ENCODE measurements at places on chromosomes 2 and 18.

- DNase-seq = no peak
These were observed 59.9 kb downstream of the GALNT1 start for GRCh38 chr18:35641467-35641866.

GRCh38 chr2:237865623-237866041, 6.2 kb downstream of the RAMP1 start:
- no peak for DNase-seq

- DNase-seq = no peak
These were observed 300.3 kb upstream of the GULP1 start for GRCh38 chr2:187991389-187991788.

- no peak for DNase-seq
These were observed 78.1 kb upstream of the SPTBN1 start for GRCh38 chr2:54377901-54378493.

DNA sequence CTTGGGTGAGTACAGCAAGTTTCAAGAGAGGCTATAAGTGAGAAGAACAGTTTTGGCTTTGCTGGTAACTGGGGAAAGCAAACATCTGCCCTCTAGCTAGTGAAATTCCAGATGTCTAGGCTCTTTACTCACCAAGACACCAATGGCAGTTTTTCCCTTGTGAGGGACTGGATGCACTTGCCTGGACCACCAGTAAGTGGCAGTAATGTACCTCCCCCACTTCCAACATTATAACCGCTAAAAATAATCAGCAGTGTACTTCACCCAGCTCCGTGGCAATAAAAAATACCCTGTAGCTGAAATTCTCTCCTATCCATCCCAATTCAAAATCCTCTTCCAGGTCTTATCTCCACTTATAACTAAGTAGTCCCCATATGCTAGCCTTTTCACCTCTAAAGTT, 383.9 kb downstream of the ARHGAP15 start:
- peak; percentile 24 for DNase-seq

DNA sequence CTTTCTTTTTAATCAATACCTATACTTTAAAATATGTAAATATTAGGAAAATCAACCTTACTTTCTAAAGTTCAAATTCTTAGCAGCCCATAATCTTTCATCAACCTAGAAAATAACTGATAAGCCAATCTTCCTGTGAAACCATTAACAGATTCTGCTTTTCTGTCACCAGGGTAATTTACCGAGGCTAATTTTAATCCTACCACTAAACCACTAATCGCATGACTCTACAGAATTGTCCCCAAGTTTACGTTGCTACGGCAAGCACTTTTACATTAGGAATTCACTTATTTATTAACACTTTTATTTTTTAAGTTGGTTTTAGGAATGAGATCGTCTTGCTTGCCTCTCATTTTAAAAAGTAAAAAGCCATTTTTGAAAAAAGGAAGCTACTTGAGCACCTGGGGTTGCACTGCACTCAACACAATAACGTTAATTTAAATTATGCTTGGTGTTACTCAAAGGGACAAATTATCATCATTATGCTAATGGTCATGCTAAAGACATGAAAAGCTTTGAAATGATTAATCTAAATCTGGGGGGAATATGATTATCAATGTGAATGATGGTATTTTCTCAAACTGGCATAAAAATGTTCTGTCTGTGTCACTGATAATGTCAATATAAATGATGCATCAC, 10.2 kb downstream of the ZNF516 start:
- no peak for DNase-seq

- no peak for DNase-seq
These were observed 35.3 kb downstream of the KIAA2012 start for GRCh38 chr2:202108345-202108744.

GRCh38 chr2:133177196-133177595, 391.1 kb downstream of the NCKAP5 start:
- no peak for DNase-seq

GRCh38 chr2:110827511-110827910, 95.1 kb downstream of the ACOXL start:
- DNase-seq = no peak

DNA sequence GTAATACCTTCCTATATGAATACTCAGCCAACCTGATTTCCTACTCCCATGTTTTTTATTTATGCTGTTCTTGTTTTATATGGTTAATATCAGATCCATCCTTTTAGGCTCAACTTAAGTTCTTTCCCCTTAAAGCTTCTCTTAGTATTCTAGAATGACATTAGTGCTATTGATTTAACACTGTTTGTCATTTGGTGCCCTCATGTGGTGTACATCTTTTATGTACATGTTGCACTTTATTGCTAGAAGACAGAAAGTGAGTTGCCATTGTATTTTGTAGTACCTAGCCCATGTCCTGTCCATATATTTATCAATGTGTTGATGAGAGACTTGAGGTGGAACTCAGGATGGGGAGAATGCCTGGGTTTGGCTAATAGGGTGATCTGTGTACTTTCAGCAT, 2.5 kb downstream of the HTRA2 start:
- no peak for DNase-seq

DNA sequence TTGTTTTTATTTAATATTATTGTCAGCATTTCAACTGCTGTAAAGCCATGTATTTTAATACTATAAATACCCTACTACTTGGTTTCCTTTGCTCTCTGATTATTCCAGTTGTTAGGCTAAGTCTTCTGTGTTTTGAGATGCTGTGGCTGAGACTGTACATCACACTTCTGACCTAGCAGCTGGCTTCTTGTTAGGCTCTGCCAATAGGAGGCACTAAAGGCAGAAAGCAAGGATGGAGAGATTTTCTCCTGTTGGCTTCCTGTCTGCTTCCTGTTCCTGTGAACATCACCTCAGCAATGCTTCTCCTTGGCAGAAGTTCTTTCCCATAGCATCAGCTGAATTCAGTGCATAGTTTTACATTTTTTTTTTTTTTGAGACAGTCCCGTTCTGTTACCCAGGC, 68.3 kb upstream of the YPEL5 start:
- DNase-seq = no peak

DNA sequence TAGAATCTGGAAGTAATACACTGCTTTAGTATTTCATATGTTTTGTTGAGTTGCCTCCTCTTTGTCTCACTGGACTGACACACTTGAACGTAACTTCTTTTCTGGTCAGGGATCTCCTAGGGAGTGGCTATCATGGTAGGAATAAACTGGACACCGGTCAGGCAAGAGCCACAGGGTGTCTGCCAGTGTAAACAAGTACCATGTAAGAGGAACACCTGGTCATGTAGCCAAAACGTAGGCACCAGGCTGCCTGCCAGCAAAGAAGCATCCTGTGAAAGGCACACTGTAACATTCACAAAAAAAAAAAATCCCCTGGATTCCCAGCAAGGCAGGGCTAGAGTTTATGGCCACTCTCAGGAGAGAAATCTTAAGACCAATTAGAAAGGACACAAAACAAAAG, 372.8 kb upstream of the RND3 start:
- no peak for DNase-seq

DNA sequence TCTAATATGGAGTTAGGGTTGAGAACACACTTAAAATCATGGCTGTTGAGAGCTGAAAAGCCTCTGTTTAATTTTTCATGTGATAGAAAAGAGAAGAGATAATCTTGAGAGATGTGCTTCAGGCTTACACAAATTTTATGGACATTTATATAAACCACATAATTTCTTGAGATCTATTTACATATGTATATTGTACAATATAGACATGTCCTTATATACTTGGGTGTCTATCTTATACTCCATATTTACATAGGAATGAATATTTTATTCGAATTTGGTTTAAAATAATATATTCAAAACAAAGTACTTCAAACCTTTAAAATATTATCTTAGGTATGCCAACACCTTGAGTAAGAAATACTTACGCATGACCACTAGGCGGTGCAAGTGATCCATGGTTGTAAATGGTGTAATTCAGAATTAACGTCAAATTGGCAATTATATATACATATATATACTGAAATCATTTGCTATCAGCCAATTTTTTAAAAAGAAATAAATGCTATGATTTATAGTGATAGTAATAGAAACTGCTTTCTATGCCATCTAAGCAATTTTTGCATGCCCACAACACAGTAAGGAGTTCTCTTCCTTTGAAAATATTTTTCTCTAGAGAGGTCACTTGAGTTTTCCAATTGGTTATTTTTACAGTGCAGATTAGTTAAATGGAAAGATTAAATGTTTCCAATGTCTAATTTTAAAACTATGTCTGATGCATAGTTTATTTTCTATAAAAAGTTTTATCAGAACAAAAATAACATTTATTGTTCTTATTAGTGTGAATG, 37.6 kb upstream of the SPAG16 start:
- DNase-seq = no peak

GRCh38 chr2:108418416-108418815, 30.6 kb upstream of the GCC2 start:
- DNase-seq = no peak

- no peak for DNase-seq
These were observed 97.2 kb downstream of the BCL11A start for GRCh38 chr2:60456115-60456770.

DNA sequence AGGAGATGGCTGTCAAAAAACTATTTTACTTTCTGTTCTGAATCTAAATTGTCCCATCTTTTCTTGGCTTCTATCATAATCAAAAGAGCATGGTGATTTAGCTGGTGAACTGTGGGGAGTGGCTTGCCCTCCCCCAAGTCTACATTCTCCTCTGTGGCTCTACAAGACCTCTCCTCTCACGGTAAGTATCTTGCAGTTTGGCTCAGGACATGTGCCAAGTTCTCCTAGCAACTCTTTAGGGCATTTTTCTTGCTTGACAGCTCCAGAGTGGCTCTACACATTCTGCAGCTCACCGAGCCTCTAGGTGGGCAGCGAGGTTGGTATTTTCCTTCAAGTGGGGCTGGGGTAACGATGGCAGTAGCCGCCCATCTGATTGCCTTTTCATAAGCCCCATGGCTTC, 29.1 kb downstream of the SLC4A5 start:
- no peak for DNase-seq

GRCh38 chr2:108034843-108035242, 48.5 kb downstream of the SLC5A7 start:
- DNase-seq = no peak

GRCh38 chr2:230824406-230824978, 40.2 kb upstream of the ITM2C start:
- DNase-seq = peak; percentile 60

GRCh38 chr2:30511122-30512083, 64.4 kb downstream of the LCLAT1 start:
- DNase-seq = no peak

GRCh38 chr2:105777506-105778055, 32.9 kb downstream of the NCK2 start:
- DNase-seq = no peak

- DNase-seq = no peak
These were observed 91.5 kb downstream of the DYM start for GRCh38 chr18:49368876-49369440.

DNA sequence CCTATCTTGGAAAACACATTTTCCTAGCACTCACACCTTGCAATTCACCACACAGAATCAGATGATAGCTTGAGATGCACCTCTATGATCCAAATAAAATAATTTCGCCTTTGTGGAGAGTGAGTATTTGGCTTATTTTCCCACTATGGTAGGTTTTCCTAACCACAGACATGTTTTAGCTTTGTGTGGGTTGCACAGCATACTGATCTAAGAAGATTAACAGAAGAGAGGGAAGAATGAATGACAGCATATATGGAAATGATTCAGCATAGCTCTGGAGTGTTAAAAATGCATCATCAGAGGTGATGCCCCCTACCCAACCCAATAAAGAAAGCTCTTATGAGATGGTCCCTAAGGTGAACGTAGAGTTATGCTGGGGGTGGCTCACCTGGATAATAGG, 72.5 kb downstream of the GCA start:
- DNase-seq = no peak

GRCh38 chr2:238032755-238033337, 28.0 kb upstream of the SCLY start:
- DNase-seq = no peak

- DNase-seq = no peak
These were observed 235.6 kb downstream of the ALPK2 start for GRCh38 chr18:58393295-58393694.

GRCh38 chr2:71476495-71476894, 23.1 kb downstream of the DYSF start:
- DNase-seq = no peak

DNA sequence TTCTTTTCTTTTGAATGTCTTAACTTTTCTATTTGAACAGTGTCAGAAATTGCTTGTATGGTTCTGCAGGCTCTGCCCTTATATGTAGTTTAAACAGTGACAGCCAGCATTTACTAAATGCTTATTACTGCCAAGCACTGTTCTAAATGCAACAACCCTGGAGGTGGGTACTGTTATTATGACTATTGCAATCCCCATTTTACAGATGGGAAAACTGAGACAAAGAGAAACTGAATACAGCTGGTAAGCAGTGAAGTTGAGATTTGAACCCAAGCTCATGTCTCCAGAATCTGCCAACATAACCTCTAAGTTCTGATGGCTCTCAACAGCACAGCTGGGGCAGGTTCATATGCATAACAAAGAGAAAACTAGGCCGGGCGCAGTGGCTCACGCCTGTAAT, 105.7 kb upstream of the GATA6 start:
- no peak for DNase-seq

- no peak for DNase-seq
These were observed 1108.1 kb downstream of the TSN start for GRCh38 chr2:122863532-122863931.

DNA sequence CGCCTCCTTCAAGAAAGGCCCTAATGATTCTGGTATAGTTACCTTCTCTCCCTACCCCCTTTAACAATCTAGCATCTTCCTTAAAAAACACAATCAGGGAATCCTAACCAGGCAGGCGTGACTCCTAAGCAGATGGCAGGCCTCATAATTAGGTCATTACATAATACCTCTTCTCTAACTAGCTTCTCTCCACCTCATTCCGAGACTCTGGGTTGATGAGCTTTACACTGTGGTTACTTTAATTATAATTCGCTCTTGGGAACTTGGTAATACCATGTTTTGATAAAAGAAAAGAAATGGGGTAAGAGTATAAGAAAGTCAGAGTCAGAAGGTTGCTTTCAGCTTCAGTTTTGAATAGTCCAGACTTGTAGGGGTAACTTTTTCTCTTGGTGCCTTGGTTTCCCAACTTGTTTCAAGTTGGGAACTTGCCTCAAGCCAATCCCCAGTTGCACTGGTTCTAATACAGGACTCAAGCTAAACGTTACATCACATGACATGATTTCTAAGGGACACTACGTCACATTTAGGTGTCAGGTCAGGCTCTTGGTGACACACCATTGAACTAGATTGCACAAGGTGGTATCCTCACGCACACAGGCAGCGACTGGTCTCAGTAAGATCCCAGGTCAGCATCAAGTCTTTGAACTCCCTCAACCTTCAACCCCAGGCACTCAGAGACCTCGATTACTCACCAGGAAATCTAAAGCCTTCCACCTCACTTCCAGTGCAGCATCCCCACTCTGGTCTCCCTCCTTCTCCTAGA, 59.2 kb downstream of the AAK1 start:
- DNase-seq = no peak

GRCh38 chr2:1867141-1867540, 122.8 kb upstream of the PXDN start:
- DNase-seq = no peak

GRCh38 chr2:114488841-114489530, 46.5 kb downstream of the DPP10 start:
- no peak for DNase-seq

Data from Panc1 (cell line).